Stimulated activated CD8-positive, alpha-beta memory T cell treated with anti-CD3 and anti-CD28 coated beads, Interleukin-15, amount 100 ng/mL, for 48 hours (primary cell): ENCODE measurements at places on chromosomes 2 and 18.

- DNase-seq, result no peak
Observed at GRCh38 chr2:102615620-102616436, 3.5 kb upstream of the SLC9A2 start.

DNA sequence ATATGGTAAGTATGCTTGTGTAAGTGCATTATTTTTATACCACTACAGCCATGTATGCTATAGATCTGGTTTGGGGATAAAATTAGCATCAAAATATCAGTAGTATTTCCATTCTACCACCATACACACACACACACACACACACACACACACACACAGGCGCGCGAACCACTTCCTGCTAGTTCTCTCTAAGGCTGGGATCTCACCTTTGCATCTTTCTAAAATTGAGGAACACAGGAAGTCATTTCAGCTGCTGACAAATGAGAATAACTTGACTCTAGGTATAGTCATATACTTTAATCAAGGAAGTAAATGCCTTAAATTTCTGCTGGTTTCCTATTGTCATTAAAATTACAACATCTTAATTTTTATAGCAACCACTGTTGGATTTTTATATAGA lies 72.5 kb downstream of the RBM43 start:
- DNase-seq, result no peak

GRCh38 chr18:33210575-33211189 lies 229.8 kb downstream of the CCDC178 start:
- no peak for DNase-seq

DNA sequence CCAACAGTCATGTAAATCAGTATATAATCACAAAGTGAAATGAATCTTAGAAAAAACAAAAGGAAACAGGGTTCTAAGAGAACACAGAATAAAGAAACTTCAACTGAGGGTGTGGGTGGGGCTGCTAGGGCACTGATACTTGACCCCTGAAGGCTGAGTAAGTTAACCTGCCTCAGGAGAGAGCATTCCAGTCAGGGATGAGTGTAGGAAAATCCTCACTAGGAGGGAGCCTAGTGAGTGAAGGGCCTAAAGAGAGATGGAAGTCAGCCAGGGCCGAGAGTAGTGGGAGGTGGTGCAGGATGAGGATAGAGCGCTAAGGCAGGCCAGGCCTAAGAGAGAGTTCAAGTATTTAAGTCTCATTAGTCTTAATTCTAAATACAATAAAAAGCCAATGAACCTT lies 342.6 kb downstream of the SATB2 start:
- DNase-seq, result no peak

GRCh38 chr2:109222825-109223471 lies 93.9 kb downstream of the SH3RF3 start:
- no peak for DNase-seq

DNA sequence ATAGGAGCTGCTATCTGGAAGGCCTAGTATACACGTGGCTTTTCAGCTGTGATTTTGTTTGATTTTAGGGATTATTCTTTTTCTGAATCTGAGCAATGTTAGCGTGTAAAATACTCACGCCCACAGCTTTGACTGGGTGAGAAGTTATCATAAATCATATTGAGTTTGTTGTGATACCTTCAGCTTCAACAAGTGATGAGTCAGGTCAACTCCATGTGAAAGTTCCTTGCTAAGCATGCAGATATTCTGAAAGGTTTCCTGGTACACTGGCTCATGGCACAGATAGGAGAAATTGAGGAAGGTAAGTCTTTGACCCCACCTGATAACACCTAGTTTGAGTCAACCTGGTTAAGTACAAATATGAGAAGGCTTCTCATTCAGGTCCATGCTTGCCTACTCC lies at the start of gene GKN1:
Gene GKN1 (plus strand): TSS at position 386 of the 400 bp plus-strand sequence. CDS start 42 bp downstream, outside the sequence.
- no peak for DNase-seq

DNA sequence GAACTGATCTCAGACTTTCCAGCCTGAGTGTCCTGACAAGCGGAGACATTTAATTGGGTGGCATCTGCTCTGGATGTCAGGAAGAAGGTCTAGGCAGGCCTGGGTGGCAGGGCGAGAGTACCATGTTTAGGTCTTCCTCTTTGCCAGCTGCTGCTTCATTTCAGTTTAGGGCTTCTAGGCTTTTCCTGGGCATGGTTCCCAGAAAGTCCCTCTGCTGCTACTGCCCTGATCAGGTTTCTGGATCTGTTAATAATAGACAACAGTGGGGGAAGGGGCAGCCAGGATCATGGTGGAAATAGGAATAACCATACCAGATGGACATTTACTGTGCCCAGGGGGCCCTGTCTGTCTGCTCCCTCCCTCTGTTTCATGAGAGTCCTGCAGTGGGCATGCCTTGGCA lies 2.3 kb upstream of the PLCD4 start:
- no peak for DNase-seq

GRCh38 chr18:10160251-10160650 lies 246.4 kb downstream of the VAPA start:
- DNase-seq, result no peak

- no peak for DNase-seq
Observed at GRCh38 chr18:36403896-36404820, 106.6 kb downstream of the FHOD3 start.

DNA sequence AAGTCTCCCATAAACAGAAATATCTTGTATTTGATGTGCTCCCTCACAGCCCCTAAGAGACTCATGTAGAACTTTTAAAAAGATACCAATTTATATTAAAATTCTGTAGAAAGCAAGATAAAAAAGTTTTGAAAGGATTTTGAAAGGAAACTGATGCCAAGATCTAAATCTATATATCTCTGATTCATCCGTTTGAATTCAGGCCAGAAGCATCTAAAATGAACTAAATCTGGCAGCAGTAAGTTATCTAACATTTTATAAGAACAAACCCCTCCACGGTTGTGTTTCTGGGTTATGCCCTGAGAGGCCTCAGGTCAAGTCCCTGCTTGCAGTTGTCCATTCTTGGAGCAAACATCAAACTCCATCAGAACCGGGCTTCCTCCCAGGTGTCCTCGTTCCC lies 165.8 kb downstream of the FBXO15 start:
- no peak for DNase-seq

GRCh38 chr2:70328921-70329561 lies 27.2 kb upstream of the FAM136A start:
- DNase-seq, result no peak

GRCh38 chr18:6729247-6730091 lies at the start of gene ARHGAP28:
Gene ARHGAP28, plus strand, starts transcription at chr18:6729716. Its CDS starts 106 bp downstream, at chr18:6729822.
- DNase-seq, result peak; percentile 1
